ENCODE measurements at places on chromosomes 1 and 21.
A peak's percentile ranks its signal among the peaks of the same experiment; 100 is the strongest.

DNA sequence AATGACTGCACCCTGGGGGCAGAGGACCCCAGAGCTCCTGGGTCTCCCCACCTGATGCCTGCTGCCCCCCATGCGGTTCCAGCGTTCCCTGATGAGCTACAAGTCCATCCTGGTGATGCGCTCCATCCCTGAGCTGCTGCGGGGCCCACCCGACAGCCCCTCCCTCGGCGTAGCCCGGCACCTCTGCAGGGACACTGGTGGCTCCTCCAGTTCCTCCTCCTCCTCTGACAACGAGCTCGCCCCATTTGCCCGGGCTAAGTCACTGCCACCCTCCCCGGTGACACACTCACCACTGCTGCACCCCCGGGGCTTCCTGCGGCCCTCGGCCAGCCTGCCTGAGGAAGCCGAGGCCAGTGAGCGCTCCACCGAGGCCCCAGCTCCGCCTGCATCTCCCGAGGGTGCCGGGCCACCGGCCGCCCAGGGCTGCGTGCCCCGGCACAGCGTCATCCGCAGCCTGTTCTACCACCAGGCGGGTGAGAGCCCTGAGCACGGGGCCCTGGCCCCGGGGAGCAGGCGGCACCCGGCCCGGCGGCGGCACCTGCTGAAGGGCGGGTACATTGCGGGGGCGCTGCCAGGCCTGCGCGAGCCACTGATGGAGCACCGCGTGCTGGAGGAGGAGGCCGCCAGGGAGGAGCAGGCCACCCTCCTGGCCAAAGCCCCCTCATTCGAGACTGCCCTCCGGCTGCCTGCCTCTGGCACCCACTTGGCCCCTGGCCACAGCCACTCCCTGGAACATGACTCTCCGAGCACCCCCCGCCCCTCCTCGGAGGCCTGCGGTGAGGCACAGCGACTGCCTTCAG lies 35.5 kb downstream of the TRIM11 start:
- peak; percentile 83 for DNase-seq

DNA sequence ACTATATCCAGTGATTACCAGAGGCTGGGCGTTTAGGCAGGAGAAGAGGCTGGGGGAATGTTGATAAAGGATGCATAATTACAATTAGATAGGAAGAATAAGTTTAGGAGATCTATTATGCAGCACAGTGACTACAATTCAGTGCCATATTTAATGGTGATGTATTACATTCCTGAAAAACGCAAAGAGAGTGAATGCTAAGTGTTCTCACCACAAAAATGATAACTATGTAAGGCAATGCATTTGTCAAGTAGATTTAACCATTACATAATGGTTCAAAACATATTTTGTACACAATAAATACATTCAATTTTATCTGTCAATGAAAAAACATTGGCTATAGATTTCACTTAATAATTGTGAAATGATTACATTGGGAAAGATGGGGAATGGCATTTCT lies 548.9 kb downstream of the NUF2 start:
- no peak for DNase-seq

- peak; percentile 80 for DNase-seq
These were observed 49.7 kb downstream of the MYSM1 start for GRCh38 chr1:58650141-58650540.

- DNase-seq: no peak
These were observed 171.7 kb downstream of the CRB1 start for GRCh38 chr1:197439708-197440280.

- peak; percentile 99 for DNase-seq
These were observed 18.8 kb downstream of the KNCN start for GRCh38 chr1:46532498-46533178.
